ENCODE measurements at places on chromosomes 16 and 17.
A peak's percentile ranks its signal among the peaks of the same experiment; 100 is the strongest.

GRCh38 chr16:68737730-68738629 lies 888 bp downstream of the CDH1 start:
- DNase-seq: no peak

GRCh38 chr17:35548978-35549377 lies 11.5 kb upstream of the SLFN12L start:
- DNase-seq: no peak

DNA sequence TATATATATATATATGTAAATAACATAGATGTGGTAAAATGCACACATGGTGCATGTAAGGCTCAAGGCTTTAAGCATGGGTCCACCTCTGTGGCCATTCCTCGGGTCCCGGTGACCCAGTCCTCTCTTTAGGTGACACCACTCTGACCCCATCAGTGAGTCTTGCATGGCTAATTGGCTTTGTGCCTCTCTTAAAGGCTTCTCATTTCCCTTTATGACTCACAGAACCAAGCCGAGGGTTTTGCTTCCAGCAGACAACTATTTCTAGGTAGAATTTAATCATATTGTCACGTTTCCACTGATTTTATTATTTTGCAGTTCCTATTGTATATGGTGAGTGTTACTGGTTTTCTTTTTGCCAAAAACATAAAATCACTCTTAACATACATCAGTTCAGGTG lies 59.7 kb downstream of the PLCG2 start:
- no peak for DNase-seq

- DNase-seq: no peak
Observed at GRCh38 chr16:2026461-2027023, at the start of gene NHERF2. TSS of gene NHERF2 (plus strand) at chr16:2026902. CDS start at chr16:2027006, 104 bp downstream.

- DNase-seq: no peak
Observed at GRCh38 chr17:16939606-16940115, 32.3 kb downstream of the TNFRSF13B start.

- DNase-seq: no peak
Observed at GRCh38 chr17:79503126-79503839, 107.6 kb downstream of the RBFOX3 start.

DNA sequence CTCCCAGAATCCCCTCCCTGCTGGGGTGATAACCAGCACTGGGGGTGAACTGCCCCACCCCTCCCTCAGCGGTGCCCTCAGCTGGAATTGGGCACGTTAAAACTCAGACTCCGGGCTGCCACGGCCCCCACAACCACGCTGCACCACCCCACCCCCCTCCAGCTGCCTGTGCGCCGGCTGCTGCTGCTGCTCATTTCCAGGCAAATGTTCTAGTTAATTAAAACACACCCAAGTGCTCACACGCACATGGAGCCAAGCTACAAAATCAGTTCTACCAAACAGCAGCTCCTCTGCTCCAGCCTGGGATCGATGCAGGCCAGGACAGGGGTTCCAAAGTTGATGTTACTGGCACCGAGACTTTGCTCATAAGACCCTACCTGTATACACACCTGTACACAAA lies 180.5 kb downstream of the ZNF423 start:
- no peak for DNase-seq

- no peak for DNase-seq
Observed at GRCh38 chr17:14307560-14308024, 6.7 kb downstream of the HS3ST3B1 start.

GRCh38 chr17:18028114-18028951 lies 10.6 kb downstream of the ATPAF2 start:
- DNase-seq: no peak

- DNase-seq: no peak
Observed at GRCh38 chr17:82330322-82331239, 3.0 kb downstream of the SECTM1 start.

- no peak for DNase-seq
Observed at GRCh38 chr17:49334744-49335512, 27.1 kb downstream of the ZNF652 start.

GRCh38 chr17:80861892-80862291 lies 129.7 kb upstream of the CHMP6 start:
- peak; percentile 71 for DNase-seq

DNA sequence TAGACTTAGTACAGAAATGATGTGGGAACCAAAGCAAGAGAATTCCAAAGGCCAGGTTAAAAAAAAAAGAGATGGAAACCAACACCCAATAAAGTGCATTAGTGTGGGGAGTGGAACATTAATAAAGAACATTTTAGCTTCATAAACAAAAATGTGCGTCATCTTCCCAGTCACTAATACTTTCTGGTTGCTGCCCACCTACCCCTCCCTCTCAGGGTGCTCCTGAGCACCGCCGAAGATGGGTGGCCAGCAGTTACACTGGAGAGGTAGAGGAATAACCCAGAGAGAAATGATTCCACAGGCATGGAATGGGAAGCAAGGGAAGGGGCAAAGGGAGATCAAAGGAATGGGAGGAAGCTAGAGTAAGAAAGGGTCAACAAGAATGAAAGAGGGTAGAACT lies 6.0 kb upstream of the CHD3 start:
- DNase-seq: no peak

GRCh38 chr17:40884708-40885512 lies at the start of gene KRT20:
TSS of gene KRT20 (minus strand) at chr17:40885242. CDS start at chr17:40885185, 57 bp downstream.
- no peak for DNase-seq

- no peak for DNase-seq
Observed at GRCh38 chr17:75566834-75567233, 20.8 kb upstream of the MYO15B start.

- no peak for DNase-seq
Observed at GRCh38 chr17:41973408-41973811, 6.8 kb downstream of the CNP start.

DNA sequence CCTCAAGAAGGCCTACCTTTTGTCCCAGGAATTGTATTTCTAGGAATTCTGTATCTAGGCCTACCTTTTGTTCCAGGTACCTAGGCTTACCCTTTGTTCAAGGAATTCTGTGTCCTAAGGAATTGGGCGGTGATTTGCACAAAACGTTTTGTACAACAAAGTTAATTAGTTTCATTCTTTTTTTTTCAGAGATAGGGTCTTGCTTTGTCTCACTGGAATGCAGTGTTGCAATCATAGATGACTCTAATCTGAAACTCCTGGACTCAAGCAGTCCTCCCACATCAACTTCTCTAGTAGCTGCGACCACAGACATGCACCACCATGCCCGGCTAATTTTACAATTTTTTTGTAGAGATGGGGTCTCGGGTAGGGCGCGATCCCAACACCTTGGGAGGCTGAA lies 7.0 kb downstream of the CDR2L start:
- no peak for DNase-seq

- DNase-seq: no peak
Observed at GRCh38 chr16:82990155-82990554, 363.4 kb downstream of the CDH13 start.

- DNase-seq: peak; percentile 78
Observed at GRCh38 chr17:63425483-63425882, 20.6 kb downstream of the CYB561 start.

- no peak for DNase-seq
Observed at GRCh38 chr17:21291357-21291756, 6.8 kb downstream of the MAP2K3 start.

GRCh38 chr16:54447576-54448440 lies 161.2 kb upstream of the IRX3 start:
- DNase-seq: no peak

DNA sequence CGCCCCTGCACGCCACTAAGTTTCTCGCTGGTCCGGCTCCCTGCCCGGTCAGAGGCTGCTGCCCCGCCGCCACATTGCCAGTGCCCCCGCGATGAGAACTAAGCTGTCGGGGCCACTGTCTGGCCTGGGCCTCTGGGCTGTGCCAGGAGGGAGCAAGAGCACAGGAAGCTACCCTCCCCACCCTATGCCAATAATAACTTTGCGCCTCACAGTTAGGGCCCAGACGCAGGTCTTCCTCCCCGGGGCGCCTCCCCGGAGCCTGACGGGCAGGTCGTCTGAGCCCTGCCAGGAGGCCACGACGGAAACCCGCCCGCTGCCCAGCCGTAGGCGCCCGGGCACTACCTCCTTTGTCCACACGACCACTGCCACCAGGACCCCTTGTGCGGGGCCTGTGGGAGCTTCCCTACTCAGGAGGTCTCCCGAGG lies 1.5 kb downstream of the ZFPM1 start:
- peak; percentile 67 for DNase-seq

GRCh38 chr17:49339354-49339753 lies 22.7 kb downstream of the ZNF652 start:
- no peak for DNase-seq

GRCh38 chr16:10780628-10781027 lies 37.0 kb downstream of the NUBP1 start:
- no peak for DNase-seq

DNA sequence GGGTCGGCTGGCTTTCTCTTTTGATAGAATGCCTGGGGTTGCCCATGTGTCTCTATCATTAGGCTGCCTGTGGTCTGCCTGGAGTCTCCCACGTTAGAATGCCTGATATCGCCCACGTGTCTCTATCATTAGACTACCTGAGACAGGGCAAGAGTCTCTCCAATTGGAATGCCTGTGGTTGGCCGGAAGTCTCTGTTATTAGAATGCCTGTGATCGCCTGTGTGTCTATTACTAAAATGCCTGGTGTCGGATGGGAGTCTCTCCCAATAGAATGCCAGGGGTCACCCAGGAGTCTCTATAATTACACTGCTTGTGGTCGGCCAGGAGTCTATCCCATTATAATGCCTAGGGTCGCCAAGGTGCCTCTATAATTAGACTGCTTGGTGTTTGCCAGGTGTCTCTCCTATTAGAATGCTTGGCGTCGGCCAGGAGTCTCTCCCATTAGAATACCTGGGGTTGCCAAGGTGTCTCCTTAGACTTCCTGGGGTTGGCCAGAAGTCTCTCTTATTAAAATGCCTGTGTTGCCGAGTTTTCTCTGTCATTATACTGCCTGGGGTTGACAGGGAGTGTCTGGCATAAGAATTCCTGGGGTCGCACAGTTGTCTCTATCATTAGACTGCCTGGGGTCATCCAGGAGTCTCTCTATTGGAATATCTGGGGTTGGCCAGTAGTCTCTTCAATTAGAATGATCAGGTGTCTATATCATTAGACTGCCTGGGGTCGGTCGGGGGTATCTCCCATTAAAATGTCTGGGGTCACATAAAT lies 2272.8 kb downstream of the TP53TG3F start:
- no peak for DNase-seq

DNA sequence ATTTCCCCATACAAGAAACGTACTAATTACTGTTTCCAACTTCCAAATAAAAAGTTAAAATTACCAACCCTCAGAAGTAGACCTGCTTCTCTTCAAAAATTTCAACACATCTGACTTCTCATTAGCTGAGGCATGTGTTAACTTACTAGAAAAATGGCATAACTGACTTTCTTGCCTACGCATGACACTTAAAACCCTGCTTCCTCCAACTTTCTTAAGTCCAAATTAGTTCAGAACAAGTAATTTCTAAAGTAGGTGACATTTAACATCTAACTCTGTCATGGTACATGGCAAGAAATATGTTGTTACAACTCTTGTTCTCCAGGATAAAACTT lies 6.7 kb downstream of the USP7 start:
- DNase-seq: no peak

GRCh38 chr16:56348168-56349085 lies 76.9 kb downstream of the AMFR start:
- DNase-seq: no peak

DNA sequence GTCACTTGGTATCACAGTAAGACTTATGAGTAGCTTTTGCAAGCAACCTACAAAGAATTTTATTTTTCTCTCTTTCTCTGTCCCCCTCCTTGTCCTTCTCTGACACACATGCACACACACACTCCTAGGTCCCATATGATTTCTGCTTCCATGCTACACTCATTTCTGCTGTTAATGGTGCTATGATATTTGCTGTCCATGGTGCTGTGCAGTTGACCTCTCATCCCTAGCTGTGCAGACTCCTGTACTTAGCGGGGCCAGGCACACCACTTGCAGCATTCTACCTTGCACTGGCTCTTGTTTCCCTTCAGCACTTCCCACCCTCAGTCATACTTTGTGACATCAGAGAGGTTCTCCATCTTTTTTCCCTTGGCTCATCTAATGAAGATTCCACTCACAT lies 158.9 kb upstream of the CNTNAP4 start:
- DNase-seq: no peak

DNA sequence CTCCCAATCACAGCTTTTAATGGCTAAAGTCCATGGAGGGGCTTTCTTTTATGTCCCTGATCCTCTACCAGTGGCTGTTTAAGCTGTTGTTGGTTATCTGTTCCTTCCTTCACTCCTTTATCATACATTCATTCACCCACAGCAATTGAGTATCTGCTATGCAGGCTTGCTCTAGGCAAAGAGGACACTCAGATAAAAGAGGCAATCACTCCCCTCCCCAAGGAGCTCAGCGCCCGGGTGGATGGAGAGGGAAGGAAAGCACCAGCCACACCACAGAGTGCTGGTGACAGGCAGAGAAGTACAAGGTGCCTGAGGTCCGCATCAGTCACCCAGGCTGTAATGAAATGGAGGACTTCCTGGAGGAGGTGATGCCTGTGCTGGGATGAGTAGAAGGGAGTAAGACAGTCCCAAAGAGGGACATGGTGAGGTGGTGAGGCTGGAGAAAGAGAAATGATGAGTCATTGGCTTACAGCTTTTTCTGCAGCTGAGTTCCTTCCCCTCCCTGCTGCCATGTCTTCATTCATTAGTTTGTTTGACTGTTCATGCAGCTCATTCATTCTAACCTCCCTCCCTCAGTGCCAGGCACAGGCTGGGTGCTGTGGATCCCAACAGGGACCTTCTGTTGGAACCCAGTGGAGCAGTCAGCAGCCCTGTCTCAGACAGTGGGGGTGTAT lies 12.8 kb upstream of the NGFR start:
- DNase-seq: no peak

GRCh38 chr17:55986817-55987216 lies 166.5 kb upstream of the ANKFN1 start:
- DNase-seq: no peak

DNA sequence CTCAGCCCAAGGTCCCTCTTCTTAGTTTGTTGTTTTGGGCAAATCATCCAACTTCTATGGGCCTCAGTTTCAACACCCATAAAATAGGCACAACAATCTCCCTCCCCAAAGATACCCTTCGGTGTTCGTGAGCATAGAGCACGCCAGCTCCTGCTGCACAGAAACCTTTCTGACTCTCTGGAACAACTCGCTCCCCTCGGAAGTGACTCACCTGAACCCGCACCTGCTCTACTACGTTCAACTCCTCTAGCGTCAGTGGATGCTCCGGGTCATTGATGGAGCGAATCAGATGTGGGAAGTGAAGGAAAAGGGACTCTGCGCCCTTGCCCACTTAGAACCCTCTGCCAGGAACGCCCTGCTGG lies 445 bp downstream of the CIAO2B start:
- no peak for DNase-seq

DNA sequence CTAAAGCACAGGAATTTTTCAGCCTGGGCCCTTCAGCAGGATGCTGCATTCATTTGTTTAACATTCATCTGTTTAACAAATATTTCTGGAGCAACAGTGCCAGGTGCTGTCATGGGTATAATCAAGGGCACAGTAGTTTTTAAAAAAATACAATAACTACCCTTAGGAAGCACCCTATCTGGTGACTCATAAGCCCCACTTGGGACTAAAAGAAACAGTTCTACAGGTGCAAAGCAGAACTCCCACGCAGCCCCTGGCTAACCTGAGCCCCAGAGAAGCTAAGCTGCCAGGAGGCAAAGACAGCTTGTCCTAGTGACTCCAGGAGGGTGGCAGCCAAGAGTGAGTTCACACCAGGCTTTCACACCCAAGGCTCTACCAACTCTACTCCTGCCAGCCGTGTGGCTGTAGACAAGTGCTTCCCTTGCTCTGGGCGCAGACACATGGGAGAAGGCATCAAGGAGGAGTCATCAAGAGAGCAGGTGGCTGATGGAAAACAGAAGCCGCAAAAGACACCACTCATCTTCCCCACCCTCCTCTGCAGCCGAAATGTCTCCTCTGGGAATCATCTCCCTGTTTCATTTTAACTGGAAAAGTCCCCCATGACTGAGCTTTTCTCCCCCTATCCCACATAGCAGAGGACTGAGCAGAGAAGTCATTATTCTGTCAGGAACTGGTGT lies 14.4 kb downstream of the CUEDC1 start:
- no peak for DNase-seq

Data from stimulated activated CD8-positive, alpha-beta memory T cell treated with anti-CD3 and anti-CD28 coated beads, Interleukin-4, amount 100 ng/mL, for 48 hours (primary cell).